ENCODE measurements at places on chromosomes 7 and 10.

- no peak for ATAC-seq
These were observed 92.9 kb upstream of the GNA12 start for GRCh38 chr7:2936891-2937580.

DNA sequence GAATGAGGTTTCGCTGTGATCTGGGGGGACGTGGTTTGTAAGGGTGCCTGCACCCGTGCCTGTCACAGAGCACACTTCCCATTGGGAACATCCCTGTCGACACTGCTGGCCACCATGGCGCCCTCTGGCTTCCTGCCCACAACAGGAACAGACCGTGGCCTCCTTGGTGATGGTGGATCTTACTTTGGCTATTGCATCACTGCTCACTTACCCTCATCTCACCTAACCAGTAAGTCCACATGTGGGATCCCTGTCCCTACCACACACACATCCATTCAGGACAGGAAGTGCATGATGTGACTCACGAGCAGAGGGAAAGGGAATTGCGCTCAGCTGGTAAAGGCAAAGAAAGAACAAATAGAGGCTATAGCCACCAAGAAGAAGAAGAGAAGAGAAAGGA is 26.2 kb upstream of the SEC61G start:
- no peak for ATAC-seq

- no peak for ATAC-seq
These were observed 19.4 kb upstream of the CDC14C start for GRCh38 chr7:48904975-48905374.

GRCh38 chr7:129776362-129776722 is 164.8 kb downstream of the NRF1 start:
- no peak for ATAC-seq

- ATAC-seq, result no peak
These were observed 119.3 kb upstream of the ACBD5 start for GRCh38 chr10:27359792-27360355.

- ATAC-seq, result no peak
These were observed 8.9 kb downstream of the ST8SIA6 start for GRCh38 chr10:17445400-17445998.

DNA sequence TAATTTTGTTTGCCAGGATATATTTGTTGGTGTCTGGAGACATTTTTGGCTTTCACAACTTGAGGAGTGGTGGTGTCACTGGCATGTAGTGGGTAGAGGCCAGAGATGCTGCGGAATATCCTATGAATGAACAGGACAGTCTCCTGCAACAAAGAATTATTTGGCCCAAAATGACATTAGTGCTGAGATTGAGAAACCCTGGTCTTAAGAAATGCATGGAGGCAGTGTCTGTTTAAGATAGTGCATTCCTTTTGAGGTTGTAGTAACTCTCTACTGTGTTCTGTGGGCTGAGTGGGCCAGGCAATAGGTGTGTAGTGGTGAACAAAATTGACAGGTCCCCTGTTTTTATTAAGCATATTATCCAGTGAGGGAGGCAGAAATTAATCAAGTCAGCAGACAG is 165.5 kb downstream of the CDK14 start:
- ATAC-seq, result no peak

GRCh38 chr10:109895848-109896247 is 27.5 kb downstream of the XPNPEP1 start:
- ATAC-seq, result no peak

DNA sequence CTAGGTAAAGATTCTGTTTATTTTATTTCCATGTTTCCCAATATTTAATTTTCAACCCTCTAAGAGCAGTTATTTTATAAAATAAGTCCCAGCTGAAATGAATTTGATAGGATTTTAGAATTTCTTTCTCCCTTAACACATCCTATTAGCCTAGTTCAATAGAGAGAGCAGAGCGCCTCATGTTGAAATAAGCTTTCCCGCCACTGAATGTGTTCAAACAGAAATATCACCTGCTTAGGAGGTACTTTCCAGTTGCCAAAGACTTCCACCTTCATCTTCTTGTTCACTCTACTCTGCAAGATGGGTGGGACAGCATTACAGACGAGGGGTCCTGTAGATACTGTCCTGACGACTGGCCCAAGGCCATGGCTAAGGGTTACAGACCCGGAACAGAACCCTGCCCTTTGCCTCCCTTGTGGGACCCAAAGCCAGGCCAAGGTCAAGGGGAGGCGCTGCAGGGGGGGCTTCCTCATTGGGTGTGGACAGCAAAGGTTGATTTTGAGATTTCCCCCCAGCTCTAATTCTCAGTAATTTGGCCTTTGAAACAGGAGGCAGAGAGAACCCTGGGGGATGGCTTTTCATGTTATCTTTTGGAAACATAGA is 62.0 kb downstream of the PARP12 start:
- ATAC-seq, result no peak

- peak; percentile 40 for ATAC-seq
These were observed 93.8 kb downstream of the WDR37 start for GRCh38 chr10:1149793-1150637.

GRCh38 chr10:104683567-104683966 is 42.5 kb downstream of the SORCS3 start:
- ATAC-seq, result no peak

DNA sequence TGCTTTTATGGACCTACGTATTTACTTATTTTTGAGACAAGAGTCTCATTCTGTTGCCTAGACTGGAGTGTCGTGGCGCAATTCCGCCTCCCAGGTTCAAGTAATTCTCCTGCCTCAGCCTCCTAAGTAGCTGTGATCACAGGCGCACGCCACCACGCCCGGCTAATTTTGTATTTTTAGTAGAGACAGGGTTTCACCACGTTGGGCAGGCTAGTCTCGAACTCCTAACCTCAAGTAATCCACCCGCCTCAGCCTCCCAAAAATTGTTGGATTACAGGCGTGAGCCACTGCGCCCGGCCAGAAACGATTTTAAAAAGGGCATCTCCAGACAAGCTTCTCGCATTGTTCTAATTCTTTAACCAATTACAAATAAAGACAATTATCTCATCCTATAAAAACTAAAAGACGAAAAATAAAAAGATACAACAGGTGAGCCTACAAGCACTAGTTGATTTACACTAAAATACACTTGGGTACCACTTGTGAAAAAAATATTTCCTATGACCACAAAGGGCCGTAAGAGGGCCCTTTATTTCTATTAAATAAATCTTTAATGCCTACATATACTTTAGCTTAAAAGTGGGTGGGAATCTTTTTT is 2.4 kb downstream of the TRA2A start:
- no peak for ATAC-seq

GRCh38 chr10:104681485-104681884 is 40.4 kb downstream of the SORCS3 start:
- ATAC-seq, result no peak

- ATAC-seq, result peak; percentile 81
These were observed 8.1 kb upstream of the CUZD1 start for GRCh38 chr10:122853665-122854313.

- ATAC-seq, result no peak
These were observed 179.0 kb upstream of the ADO start for GRCh38 chr10:62625484-62625883.

DNA sequence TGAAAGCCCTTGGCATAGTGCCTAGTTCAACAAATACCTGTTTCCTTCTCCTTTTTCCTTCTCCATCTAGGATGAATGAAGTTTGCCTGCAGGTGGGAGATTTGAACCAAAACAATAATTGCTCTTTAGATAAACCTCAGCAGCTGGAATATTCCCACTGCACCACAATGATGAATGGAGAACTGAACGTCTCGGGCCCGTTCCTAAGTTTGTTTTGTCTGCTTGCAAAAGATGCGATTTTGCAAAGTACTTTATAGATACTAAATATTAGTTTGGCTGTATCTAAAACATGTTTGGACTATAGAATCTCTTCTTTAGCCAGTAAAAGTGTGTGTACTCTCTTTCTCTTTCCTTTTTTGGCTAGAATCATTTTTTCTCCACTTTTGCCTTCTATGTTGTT is 75.8 kb upstream of the BMPER start:
- ATAC-seq, result no peak

GRCh38 chr7:34453150-34453549 is 204.9 kb upstream of the NPSR1 start:
- no peak for ATAC-seq

DNA sequence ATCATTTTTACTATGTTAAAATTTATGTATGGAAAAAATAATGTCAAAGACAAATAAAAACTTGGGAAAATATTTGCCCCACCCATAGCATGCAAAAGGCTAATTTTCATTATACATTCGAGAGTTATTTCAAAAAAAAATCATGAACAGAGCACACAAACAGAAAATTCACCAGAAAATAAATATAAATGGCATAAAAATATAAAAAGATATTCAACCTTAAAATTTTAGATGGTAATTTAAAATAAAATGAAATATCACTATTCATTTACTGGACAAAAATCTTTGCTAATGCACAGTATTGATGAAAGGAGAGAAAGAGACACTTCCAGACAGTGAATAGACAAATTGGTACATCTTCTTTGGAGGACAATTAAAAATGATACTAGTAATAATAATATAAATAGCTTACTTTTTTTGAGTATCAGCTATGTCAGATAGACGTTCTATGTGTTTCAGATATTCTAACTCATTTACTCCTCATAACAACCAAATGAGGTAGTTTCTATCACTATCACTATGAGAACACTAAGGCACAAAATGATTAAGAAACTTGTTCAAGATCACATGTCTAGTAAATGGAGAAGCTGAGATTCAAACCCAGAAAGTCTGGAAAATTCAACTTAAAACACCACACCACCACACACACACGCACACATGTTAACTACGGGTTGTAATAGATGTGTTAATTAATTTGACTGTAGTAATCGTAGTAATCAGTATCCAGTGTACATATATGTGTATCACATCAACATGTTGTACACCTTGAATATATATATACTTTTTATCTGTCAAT is 63.0 kb downstream of the CCDC71L start:
- ATAC-seq, result peak; percentile 41

DNA sequence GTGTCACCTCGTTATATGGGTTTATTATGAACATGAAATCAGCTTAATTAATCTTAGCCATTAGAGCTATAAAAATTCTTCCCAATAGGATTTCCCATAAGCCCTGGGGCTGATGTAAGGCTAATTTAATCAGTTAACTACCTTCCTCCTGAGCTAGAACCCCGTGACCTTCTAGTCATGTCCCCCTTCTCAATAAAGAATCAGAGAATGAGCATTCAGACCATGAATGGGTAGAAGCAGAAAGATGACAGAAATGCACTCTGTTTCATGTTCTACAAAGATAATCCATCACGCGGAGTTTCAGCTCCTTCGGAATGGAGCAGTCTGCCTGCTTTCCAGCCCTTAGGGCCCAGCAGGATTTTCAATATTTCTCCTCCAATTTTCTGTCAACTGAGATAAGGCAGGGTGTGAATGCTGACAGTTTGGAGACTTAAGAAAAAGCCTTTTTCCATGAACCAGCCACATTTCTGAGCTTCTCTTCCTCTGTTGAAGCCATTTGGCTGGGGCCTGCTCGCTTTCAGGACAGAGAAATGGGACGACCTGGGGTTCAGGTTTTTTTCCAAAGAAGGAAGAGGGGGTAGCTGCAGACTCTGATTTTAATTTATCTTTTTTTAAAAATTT is 211.0 kb downstream of the NEBL start:
- no peak for ATAC-seq

- no peak for ATAC-seq
These were observed 105.6 kb downstream of the NSUN6 start for GRCh38 chr10:18545621-18546305.

DNA sequence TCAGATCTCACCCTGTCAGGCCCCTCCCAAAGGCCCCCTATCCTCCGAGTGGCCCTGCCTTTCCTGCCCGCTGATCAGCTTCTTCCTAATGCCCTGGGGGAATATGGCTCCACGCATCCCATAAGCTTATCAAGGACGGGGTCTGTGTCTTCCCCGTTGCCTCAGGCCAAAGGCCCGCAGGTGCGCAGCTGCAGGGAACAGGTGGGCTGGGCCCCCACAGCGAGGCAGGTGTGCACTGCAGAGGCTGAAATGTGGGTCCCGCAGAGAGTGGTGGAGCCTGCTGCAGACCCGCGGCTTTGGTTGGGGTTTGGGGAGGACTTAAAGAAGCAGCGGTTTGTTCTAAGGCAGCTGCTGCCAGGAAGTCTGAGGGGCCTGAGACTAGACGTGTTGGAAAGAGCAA is 220.8 kb upstream of the TCERG1L start:
- ATAC-seq, result no peak

Data from activated CD4-positive, CD25-positive, alpha-beta regulatory T cell treated with anti-CD3 and anti-CD28 coated beads, Interleukin-2, amount 50 U/mL, for 24 hours (primary cell).